PC-3 (cell line): ENCODE measurements at places on chromosomes 7 and 10.

DNA sequence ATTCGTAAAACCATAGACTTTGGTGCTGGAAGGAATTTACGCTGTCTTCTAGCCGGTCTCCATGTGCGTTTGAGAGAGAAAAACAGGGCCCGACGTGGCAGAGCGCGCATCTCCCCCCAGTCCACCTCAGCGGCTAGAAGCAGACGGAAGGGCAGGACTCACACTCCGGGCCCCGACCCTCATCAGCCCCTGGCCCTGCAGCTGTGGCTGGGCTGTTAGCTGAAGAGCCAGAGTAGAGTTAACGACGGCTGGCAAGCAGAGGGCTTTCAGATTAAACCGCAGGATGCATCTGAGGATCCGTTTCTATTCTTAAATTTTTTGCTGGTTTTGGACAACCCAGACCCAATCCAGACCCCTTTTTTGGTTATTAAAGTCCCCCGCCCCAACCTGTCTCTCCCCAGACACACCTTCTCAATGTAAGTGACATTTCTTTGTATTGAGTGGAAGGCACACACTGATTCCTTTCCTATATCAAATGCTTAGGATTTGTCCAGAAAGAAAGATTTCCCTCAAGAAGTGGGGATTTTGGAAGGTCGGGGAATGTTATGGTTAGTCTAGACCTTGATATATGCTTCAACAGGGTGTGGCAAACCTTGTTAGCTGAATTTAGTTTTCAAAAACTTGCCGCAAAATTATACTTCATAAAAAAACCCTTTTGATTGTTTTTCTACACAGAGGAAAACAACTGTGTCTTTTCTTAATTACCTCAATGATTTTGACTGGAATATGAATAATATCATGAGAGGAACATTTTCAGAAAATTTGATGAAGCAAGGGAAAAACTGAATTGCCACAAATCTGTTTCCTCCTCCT lies 1.7 kb upstream of the TBX20 start:
- no peak for DNase-seq

- no peak for DNase-seq
Measured at GRCh38 chr7:140155428-140155827, 21.4 kb downstream of the KDM7A start.

GRCh38 chr7:135186841-135187253 lies 16.3 kb upstream of the CYREN start:
- no peak for DNase-seq

DNA sequence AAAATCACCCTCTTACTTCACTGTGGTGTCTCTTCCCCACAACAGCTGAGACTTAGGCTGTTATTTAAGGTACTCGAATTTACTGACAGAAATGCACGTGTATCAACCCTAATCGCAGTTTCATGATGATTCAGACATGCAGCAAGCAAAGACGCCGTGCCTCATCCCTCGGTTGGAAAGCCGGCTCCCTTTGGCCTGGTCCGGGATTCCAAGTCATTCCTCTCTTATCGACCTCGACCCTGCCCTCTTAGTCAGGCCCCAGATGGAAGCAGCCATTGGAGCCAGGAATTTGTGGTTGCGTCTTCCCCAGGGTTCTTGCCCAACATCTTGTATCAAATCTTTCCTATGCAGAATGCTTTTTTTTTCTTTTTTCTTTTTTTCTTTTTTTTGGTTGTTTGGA lies 229.5 kb downstream of the GATA3 start:
- peak; percentile 19 for DNase-seq

GRCh38 chr10:8758029-8758428 lies 703.5 kb downstream of the GATA3 start:
- DNase-seq: peak; percentile 52

DNA sequence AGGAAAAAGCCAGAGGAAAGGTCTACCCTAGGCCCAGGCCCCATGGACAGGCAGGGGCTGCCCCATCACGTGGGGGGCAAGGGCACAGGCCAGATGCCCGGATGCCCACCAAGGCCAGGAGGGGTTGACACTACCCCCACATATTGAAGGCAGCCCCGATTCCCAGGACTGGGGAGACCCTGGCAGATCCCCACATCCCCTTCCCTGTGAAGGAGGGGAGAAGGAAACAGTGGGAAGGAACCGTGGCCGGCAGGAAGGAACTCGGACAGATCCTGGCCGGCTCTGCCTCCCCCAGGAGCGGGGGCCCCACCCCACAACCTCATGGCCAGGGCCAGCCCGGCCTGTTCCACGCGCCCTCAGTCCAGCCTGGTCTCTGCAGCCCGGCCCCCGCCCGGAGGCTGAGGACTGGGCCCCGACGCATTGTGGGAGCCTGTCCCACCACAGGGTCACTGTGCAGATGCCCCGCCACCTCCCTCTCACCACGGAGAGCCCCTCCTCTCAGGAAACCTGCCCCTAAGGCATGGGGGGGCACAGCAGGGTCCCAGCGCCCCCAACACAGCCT lies 41.3 kb downstream of the PAPOLB start:
- no peak for DNase-seq

- no peak for DNase-seq
Measured at GRCh38 chr10:94357193-94357592, 5.5 kb downstream of the NOC3L start.

GRCh38 chr7:147829016-147829415 lies 761.5 kb upstream of the C7orf33 start:
- no peak for DNase-seq

DNA sequence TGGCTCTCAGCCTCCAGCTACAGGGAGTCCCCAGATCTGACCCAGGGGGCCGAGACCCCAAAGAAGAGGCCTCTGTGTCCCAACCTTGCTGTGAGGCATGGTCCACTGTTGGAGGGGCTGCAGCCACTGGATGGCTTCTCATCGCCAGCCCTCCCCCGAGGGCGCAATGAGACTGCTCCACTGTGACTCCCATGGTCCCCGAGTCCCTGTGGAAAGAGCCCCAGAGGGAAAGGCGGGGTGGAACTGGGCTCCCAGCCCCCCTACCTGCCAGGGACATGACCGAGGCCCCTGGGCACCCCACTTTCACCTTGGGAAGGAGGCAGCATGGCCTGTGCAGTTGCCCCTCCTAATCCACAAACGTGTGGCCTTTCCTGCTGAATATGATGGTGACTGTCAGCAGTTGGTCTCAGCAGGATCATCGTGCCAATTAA lies 33.5 kb upstream of the RET start:
- no peak for DNase-seq
